ENCODE measurements at places on chromosomes 3 and 15.

DNA sequence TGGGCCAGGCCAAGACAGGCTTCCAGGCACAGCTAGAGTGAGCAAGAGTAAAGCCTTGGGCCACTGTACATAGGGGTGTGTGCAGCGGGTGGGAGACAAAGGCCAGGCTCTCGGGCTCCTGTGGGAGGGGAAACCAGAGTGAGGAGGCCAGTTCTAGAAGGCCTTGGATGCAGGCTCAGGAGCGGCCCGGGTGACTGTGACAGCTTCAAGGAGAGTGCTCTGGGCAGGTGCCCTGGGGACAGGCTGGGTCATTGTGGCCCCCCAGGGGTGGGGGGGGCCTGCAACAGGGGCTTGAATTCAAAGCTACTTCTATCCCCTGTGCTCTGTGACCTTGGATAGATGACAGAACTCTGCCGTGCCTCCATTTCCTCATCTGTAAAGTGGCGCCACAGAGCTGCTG, 109.2 kb downstream of the DNAJB8 start:
- no peak for DNase-seq

DNA sequence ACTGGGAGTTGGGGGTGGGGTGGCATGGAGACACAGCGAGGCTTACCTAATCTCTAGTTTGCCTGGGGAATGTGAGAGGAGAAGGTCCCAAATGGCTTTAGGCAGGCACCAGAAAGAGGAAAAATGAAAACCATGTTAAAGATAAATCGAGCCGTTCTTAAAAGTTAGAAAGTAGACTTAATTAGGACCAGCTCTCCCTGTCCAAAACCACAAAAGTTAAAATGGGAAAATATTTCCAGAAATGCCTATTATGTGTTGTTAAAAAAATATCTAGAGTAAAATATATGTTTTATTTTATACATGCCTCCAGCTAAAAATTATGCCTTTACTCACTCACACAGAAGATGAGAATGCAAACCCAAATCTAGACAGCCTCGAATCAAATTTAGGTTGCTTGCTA, 50.1 kb downstream of the LRTM1 start:
- no peak for DNase-seq

DNA sequence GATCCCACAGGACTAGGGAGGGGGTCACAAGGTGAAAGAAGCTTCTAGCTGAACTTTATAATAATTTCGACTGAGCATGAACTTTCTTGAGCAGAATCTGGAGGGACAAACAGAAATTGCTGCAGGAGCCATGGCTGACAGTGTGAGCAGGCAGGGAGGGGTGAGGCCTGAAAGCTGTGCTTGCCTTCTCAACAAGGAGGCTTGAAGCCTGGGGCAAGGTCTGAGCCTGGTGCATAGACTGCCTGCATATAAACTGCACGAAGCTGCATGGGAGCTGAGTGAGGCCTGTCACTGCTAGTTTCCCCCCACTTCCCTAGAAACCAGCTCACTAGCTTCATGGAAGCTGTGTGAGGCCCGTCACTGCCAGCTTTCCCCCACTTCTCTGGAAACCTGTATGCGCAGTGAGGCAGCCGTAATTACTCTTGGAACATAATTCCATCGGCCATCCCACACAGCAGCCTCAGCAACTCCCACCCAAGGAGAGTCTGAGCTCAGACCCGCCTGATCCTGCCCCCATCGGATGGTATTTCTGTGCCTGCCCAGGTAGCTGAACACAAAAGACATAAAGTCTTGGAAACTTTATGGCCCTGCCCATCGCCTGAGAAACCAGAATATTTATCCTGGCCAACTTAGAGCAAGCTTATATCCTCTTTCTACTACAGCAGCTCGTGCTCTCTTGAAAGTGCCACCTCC, 136.5 kb downstream of the PLCH1 start:
- no peak for DNase-seq

DNA sequence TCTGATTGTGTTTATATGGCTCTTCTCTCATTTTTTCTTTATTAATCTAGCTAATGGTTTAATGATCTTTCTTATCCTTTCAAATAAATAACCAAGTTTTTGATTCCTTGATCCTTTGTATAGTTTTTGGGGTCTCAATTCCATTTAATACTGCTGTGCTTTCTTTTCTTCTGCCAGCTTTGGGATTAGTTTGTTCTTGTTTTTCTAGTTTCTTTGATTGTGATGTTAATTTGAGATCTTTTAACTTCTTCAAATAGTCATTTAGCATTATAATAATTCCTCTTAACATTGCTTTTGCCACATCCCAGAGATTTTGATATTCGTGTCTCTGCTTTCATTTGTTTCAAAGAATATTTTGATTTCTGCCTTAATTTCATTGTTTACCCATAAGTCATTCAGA, 1126.6 kb downstream of the NAALADL2 start:
- DNase-seq = no peak

DNA sequence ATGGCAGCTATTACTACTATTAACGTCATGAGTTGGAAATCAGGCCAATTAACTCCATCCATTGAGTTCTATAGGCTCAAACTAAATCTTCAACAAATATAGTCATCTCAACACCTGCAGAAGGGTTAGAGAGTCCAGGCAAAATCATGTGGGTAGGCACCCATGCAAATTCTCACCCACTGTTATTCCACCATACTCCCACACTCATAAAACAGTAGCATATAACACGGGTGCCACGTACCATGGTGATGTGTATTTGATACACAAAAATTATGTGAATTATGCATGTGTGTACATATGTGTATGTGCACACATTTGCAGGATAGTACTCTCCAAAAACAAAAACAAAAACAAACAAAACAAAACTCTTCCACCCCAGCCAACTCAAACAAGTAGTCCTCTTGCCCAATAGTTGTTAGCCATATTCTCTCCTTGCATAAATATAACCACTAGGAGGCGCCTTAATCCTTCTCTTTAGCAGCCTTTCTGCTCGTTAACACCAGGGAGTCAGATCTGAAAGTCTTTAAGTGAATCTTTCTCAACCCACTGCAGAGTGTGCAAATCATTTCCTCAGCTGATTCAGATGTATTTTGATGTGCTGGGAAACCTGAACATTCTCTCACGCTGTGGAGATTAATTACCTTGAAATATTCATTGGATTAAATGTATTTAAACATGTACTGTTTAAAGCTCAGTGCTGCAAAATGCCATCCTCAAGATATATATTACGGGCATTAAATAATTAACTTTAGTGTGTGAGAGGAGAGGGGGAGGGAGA, 38.0 kb upstream of the COPB2 start:
- peak; percentile 94 for DNase-seq

GRCh38 chr3:101898752-101899169, 49.4 kb downstream of the NFKBIZ start:
- no peak for DNase-seq

Measured in NCI-H2029 treated with DMSO at 0.1 percent for 48 hours (cell line).